T-helper 1 cell treated with Interleukin-12 subunit alpha and Interleukin-12 subunit beta and Interleukin-4 antibody, amounts not matched to agents 30 ng/mL and 1 ng/mL, for 36 hours (primary cell): ENCODE measurements at places on chromosomes 13 and 19. TPM values are rescaled to one million over a fixed set of nuclear protein-coding genes. Genes with fewer than 3 reads are reported as not detected.

Gene LILRB2
- total RNA-seq, result not detected in 2 replicates

Gene PSG1
- not detected in 2 replicates for total RNA-seq

Gene TEX26
- total RNA-seq, result not detected in 2 replicates

Gene ZNF433
- 0.29 and 0.46 TPM in 2 replicates for total RNA-seq

Gene ERICH6B
- not detected in 2 replicates for total RNA-seq

Gene ATP8B3
- total RNA-seq, result 14.2 and 14.9 TPM in 2 replicates

Gene NLRP4
- total RNA-seq, result not detected in 2 replicates

Gene MCEMP1
- not detected in 2 replicates for total RNA-seq

Gene CRLF1
- not detected in 2 replicates for total RNA-seq
